ENCODE measurements at places on chromosomes 16 and 17. TPM values are rescaled to one million over a fixed set of nuclear protein-coding genes. Genes with fewer than 3 reads are reported as not detected.

GRCh38 chr16:31708348-31708747 is 165.3 kb upstream of the ZNF267 start:
- no peak for DNase-seq

DNA sequence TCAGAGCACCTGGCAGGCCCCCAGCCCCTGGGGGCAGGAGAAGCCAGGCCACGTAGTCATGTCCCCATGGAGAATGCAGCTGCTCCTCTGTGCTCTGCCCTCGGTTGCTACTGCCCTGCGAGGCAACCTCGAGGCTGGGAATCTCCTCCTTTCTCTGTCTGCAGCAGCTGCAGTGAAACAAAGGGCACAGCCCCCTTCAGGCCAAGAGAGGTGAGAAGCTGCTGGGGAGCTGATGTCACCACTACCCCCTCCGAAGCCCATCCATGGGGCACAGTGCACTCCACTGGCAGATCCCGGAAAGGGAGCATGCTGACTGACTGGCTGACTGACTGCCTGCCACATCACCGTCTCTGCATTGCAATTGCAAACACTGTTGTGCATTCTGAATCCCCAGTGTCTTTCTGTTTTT is 103.7 kb downstream of the GRIN2A start:
- DNase-seq: peak; percentile 91

- peak; percentile 91 for DNase-seq
Measured at GRCh38 chr16:88803264-88803987, at the start of gene CDT1. TSS of gene CDT1 (plus strand) at chr16:88803789. CDS start at chr16:88803832, 43 bp downstream.

- peak; percentile 62 for DNase-seq
Measured at GRCh38 chr17:43549496-43549895, 3.4 kb upstream of the ETV4 start.

GRCh38 chr17:1347589-1348323 is 52.3 kb downstream of the YWHAE start:
- DNase-seq: no peak

- peak; percentile 52 for DNase-seq
Measured at GRCh38 chr17:49580055-49580721, 4.5 kb downstream of the NXPH3 start.

DNA sequence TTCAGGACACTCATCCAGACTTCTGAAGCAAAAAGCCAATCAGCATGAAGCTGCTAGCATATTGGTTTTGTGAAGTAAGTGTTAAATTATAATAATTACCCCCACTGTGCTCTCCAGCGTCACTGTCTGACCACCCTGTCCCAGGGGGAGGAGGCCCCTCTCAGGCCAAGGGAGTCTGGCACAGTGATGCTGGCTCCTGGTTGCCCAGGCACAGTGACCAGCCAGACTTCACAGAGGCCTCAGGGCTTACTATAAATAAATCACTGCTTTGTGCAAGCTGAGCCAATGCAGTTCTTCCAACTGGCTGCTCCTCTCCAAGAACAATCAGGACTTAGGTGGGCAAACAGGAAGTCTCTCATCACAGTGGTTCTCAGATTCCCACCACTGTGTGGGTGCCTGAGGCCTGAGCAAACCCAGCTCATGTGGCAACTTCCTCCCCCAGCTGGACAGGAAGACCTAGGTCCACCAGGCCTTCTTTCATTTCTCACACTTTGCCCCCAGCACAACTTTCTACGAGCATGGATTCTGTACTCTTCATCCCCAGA is 1.7 kb upstream of the DBNDD1 start:
- DNase-seq: no peak

DNA sequence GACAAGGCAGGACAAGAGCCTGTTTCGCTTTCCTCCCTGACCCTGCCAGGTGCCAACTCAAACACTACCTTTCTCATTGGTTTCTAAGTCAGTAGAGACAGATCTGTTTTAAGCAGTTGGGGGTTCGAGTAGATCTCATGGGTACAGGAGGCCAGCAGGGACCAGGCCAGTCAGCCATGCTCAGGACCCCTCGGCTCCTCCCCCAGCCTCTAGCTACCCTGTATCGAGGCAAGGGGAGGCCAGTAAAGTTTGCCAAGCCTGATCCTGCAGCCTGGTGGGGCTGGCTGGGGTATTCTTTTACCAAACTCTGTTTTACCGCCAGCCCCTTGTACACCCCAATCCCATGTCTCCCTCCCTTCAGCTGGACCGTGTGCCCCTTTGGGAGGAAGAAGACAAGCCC is 26.6 kb downstream of the OR1D5 start:
- DNase-seq: peak; percentile 47

- DNase-seq: no peak
Measured at GRCh38 chr16:65453646-65454045, 331.8 kb upstream of the CDH11 start.

DNA sequence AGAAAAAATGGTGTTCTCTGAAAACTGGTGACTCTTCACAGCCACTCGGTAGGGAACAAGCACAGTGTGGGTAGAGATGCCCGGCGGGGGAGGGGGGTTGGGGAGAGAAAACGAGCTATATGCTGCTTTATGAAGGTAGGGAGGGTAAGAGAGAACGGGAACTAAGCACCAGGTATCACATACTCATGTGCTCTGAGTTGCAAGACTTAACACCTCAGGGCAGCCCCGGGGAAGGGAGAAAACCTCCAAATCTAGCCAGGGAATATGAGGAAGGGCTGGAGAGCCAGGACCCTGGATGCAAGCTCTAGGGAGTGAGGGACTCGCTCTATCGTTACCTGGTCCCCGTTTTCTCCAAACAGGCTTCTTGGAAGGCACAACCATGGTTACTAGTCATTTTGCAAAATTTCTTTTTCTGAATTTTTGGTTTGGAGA is 35.3 kb downstream of the HIC1 start:
- DNase-seq: no peak

GRCh38 chr17:51421525-51421924 is 161.2 kb downstream of the UTP18 start:
- DNase-seq: peak; percentile 13

- no peak for DNase-seq
Measured at GRCh38 chr16:14628806-14629611, 1.1 kb downstream of the PARN start.

DNA sequence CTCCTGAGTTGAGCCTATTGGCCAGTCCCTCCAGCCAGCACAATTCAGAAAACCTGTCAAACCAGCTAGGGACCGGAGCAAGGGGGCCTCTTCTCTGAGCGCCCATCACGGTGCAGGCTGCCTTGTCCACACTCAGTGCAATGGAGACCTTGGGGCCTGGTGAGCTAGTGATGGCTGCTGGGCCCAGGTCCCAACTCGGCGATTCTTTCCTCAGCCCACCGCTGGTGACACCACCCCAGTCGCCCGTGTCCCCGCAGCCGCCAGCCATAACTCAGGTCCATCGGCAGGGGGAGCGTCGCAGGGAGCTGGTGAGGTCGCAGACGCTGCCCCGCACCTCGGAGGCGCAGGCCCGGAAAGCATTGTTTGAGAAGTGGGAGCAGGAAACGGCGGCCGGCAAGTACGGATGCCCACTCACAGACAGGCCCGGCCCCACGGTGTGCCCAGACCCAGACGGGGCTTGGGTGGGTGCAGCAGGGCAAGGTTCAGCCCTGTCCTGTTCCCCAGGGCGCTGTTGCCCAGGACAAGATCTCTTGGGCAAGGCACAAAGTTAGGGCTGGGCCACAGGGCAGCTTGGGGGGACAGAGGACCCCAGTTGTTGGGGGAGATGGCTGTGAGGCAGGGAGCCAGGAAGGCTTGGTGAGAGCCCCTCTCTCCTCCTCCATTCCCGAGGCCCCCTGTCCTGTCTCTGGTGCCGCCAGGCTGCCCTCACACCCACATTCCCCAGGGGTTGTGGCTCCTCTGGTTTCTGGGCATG is 10.8 kb downstream of the SMTNL2 start:
- peak; percentile 94 for DNase-seq

GRCh38 chr16:46607529-46607928 is 13.7 kb downstream of the SHCBP1 start:
- no peak for DNase-seq

DNA sequence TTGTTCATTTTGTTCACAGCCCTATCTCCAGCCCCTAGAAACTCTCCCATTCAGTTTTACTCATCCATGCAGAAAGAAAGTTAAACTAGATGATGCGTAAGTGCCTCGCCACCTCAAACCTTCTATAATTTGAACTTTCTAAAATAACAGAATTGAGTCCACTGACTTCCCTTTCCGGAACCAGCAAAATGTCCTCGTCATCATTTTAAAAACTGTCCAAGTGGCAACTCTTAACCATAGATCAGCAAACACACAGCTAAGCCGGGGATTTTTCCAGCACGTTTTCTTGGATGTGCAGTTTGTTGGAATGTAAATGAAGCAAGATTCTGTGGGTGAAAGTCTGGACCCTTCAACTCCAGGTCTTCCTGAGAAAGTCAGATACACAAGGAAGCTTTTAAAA is 369.7 kb upstream of the ERCC4 start:
- no peak for DNase-seq

DNA sequence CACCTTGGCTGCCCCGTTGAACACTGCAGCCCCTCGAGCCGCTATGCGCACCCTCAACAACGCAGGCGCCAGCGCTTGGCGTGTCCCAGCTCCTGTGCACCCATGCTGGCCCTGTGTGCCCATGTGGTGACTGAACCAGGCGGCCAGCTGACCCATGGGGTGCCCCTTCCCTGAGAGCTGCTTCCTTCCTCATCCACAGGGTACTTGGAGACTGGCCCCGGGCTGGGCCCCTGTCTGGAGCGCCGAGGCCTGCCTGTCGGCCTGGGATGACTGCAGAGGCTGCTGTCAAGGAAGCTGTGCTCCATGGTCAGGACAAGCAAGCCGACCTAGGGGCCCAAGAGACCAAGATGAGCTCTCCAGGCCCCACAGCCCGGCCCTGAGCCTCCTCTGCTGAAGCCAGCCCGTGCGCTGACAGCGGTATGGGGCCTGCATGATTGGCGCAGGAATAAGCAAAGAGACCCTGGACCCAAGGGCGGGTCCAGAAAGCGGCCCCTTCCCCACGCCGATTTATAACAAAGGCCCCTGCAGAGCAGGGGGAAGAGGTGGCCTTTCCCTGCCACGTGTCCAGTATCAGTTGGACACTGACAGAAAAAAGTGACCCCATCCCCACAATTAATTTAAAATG is 21.6 kb upstream of the BAHCC1 start:
- peak; percentile 47 for DNase-seq

GRCh38 chr16:70770626-70771552 is 30.1 kb downstream of the VAC14 start:
- peak; percentile 94 for DNase-seq

DNA sequence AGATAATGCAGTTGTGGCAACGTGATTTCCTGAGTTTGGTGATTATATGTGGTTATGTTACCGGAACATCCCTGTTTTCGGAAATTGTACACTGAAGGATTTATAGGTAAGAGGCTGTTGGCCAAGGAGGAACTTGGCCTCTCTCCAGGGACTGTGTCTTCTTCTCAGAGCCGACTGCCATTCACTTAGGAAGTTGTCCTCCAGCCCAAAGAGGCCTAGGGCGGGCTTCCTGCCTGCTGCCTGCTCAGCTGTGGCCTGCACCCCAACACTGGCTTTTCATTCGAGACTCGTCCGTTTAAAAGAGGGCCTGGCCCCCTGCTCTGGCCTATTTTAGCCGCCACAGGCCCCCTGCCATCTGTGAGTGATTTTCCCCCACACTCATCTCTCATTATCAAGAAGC is 64.3 kb downstream of the ZDHHC7 start:
- DNase-seq: no peak

GRCh38 chr16:75379339-75379738 is 54.0 kb downstream of the CFDP1 start:
- no peak for DNase-seq

DNA sequence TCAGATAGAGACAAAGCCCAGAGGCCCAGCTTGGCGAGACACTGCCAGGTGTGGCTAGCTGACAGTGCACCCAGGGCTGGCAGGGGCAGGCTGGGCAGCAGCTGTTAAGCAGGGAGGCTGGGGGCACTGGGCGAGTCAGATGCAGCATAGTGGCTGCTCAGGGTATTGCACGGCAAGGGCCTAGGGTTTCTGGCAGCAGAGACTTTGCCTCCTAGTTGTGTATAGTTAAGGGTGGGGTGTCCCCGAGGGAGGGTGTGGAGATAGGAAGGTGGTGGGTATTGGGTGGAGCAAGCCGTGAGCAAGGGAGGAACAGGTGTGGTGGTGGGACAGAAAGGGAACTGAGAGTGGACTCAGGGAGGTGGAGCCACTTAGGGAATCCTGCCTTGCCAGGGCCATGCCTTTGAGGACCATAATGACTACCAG is 66.0 kb downstream of the SMPD3 start:
- DNase-seq: peak; percentile 77

DNA sequence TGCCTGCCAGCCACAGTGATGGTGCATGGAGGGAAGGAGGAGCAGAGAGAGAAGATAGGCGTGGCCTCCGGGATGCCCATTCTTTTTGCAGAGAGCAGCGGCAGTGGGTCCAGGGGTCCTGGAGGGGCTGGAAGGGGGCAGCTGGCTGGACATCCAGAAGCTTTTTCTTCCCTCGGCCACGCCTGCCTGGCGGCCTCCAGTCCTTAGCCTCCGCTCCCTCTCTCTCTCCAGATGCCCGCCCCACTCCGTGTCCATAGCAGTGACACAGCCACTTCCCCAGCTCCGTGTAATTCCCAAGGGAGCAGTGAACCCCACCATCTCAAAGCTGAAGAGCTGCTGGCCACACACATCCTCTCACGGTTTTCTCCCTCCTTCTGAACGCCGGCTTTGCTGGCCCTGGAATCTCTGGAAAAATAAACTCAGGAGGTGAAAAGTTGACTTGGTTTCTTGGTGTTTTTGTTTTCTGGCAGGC is 26.3 kb upstream of the CDC42EP4 start:
- DNase-seq: no peak

DNA sequence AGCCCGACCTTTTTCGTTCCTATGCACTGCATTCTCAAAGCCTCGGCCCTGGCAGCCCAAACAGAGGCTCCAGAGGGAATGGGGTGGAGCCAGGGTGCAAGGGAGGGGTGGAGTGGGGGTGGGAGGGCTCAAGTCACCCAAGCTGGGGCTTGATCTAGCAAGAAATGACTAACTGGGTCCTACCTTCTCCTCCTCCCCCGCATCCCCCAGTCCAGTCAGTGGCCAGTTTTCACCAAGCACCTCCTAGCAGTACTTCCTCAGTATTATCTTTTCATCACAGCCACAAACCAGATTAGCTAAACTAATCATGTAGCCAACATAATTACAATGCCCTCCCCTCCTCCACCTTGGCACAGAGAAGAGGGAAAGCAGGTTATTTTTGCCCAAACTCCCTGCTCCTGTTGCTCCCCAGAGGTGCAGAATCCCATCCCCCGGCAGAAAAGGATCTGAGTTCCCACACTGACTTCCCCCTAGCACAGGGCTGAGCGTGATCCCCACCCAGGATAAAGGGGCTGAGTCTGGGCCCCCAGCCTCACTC is 2.2 kb downstream of the JUP start:
- DNase-seq: peak; percentile 91

Gene HS3ST3A1
- 1.0 TPM for total RNA-seq

Gene KLHL10
- total RNA-seq: 0.15 TPM

Gene ACSM3
- total RNA-seq: 1.6 TPM

Gene ACBD4
- 17.4 TPM for total RNA-seq

Gene BRIP1
- 24.2 TPM for total RNA-seq

Gene CTRB1
- not detected for total RNA-seq

Gene ANKRD40CL
- not detected for total RNA-seq

Gene PRSS36
- total RNA-seq: 0.22 TPM

Gene OR1A2
- not detected for total RNA-seq

Gene ABI3
- 0.21 TPM for total RNA-seq

Gene GGT6
- not detected for total RNA-seq

Gene TNFRSF17
- total RNA-seq: not detected

Gene MMP28
- not detected for total RNA-seq

Gene ENKD1
- total RNA-seq: 20.6 TPM

Gene WNK4
- total RNA-seq: 3.3 TPM
